GM12892 (cell line): ENCODE measurements at places on chromosomes 6 and 20.

DNA sequence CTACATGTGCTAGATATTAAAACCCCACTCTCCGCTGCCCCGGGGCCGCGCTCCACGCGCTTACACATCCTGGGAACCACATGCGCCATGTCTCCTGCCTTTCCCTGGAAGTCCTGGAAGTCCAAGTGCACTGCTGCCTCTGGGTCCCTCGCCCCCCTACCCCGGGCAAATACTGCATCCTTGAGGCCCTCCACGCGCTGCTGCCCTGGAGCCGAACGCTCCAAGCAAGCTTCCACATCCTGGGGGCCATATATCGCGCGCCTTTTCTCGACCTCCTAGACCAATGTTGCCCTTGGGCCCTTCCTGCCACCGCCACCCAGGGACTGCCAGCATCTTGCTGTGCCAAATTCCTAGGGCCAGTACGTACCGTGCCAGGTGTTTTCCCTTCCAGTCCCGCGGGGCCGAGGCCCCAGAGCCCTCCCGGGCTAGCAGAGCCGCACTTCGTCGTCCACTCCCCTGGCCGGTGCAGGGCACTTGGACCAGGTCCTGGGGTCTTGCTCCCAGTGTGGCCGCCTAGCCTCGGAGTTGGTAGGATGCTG is 779 bp upstream of the KCNG1 start:
- no peak for DNase-seq

DNA sequence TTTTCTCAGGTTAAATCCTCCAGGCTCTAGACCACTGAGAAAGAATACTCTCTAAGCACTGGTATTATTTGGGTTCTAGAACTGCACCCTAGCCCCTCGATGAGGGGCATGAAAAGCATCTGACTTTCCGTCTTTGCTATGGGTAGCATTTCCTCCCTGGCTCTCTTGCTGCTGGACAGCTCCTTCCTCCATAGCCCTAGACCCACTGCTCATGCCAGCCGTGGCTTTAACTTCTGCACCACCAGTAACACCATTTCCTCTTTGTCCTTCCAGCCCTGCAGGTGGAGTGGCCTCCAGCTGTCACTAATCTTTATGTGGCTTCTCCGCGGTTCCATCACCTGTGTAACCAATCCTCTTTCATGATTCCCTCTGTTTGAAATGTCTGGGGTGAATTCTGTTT is 194.9 kb downstream of the SCP2D1 start:
- no peak for DNase-seq

DNA sequence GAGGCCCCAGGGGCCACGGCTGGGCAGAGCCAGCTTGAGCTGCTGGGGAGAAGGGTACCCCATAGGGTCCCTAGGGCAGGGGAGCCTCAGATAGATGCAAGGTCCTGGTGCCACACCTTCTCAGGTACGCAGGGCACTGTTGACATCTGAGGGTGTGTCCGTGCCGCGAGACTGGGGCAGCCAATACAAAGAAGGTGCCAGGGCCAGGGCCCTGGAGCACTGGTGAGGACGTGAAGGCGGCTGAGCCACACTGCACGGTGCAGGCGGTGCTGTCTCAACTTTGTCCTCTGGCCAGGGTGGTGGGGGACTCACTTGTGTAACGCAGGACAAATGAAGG is 649 bp upstream of the LRRC73 start:
- no peak for DNase-seq

DNA sequence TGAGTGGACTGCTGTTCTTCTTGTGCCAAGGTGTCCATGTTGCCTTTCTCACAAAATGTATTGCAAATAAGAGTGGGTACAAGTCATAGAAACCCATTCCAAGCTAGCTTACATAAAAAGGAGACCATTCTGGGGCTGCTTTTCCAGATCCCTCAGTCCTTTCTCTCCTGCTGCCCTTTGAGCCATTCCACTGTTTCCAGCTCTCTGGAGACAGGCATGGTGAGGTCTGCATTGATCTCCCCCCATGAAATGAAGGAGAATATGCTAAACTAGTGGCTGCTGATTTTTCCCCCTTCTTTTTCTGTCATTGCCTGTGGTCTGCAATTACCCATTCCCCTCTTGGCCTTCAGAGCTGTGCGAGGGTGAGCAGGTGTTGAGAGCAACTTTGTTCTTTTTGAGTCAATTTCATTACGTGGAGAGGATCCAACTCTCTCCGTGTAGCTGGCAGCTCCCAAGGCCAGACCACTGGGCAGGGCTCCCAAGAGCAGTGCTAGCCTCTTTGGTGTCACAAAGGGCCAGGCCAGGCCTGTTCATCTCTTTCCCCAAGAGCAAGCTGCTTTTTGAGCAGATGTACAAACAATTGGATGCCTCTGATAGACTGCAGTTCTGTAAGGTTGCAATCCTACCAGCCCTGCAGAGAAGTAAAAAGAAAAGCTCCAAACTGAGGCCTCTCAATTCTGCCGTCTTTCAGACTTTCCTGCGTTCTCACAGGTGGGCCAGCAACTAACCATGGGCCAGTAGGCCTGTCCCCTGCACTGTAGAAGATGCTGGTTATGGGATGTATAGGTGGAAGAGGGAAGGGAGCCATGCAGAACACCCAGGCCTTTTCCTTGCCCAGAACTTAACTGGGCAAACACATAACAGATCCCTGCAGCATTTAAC is 96.1 kb upstream of the ARMC2 start:
- no peak for DNase-seq

DNA sequence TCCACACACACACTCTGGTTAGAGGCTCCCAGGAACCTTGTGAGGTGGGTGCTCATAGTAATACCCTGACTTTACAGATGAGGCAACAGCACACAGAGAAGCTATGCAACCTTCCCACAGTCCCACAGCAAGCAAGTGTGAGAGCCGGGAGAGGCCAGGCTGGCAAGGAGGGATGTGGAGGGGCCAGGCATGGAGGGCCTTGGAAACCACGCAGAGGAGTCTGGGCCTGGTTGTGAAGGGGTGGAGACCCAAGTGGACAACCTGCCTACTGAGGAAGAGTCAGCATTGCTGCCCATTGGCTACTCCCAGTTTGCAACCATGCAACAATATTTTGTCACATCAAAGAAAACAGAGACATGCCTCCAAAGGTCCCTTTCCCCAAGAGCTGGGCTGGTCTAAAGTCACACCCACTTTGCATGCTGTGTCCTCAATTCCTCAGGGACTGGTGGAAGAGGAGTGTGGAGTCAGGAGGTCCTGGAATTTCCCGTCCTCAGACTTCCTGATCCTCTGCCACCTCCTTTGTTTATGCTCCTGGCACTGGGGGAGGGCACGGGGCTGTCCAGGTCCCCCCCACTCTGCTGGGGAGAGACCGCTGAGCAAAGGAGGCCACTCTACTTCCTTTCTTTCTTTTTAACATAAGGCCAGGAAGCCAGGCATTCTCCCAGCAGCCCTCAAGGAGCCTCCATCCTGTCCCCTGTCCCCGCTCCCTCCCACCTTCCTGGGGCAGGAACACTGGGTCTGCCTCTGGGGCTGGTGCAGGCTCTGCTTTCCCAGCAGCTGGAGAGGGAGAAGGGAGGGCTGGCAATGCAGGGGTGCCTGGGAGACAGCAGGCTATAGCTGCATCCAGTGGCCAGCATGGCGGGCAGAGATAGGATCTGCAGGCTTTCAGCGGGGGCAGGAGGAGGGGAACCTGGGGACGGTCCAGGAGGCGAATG is 68.3 kb downstream of the NOL4L start:
- no peak for DNase-seq

GRCh38 chr6:41970436-41970846 is 28.8 kb upstream of the CCND3 start:
- no peak for DNase-seq

DNA sequence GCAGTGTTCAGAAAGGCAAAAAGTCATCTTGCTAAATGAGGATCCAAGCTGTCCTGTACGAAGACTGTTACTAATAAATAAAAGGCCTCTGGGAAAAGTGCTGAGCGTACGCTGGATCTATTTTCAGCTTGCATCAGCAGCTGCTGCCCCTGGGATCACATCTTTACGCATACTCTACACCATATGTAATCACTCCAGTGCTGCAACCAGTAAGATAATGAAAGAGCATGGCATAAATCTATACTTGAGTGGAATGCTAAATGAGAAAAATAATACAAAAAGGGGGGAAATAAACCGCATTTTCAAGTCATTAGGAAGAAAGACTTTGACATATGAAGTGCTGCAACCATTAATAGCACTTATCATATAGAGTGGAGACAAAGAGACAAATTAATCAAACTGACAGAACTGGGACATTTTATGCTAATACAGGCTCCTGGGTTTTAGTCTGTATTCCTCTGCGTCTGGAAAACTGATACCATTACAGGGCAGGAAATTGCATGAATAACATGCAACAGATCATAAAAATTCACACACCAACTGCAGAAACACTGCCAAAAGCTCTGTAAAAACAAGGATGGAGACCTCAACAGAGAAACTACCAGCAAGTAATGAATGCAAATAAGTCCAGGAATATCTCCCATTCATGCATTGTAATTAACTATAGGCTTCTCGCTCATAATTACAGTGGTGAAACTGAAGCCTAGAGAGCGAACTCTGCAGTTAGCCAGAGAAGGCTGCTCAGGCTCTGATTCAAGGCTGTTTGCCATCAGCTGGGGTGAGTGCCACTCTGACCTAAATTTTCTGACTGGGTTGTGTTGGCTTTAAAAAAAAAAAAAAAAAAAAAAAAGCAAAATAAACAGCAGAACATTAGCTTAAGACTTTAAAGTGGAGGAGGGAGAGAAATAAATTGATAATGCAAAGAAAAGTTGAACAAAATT is 83.8 kb downstream of the GJA10 start:
- DNase-seq: no peak

DNA sequence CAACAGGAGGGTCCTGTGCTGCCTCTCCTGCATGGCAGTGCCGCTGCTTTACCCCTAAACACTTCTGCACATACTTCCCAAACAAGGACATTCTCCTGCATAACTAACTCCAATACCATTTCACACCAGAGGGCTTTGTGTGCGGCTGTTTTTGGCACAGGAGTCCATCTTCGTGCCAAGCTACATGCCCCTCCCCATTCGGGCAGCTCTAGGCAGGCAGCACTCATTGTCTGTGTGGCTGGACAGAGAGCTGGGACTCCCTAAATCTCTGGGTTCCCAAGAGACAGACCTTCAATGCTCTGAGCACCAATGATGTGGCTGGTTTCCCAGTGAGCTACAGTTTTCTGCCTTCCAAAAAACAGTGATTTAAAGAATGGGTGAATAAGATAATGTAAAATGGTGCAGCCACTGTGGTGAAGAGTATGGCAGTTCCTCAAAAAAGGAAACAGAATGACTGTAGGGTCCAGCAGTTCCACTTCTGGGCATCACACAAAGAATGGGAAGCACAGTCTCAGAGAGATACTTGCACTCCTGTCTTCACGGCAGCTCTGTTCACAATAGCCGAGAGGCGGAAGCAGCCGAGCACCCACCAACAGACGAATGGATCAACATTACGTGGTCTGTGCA is 80.3 kb upstream of the DUSP22 start:
- no peak for DNase-seq

DNA sequence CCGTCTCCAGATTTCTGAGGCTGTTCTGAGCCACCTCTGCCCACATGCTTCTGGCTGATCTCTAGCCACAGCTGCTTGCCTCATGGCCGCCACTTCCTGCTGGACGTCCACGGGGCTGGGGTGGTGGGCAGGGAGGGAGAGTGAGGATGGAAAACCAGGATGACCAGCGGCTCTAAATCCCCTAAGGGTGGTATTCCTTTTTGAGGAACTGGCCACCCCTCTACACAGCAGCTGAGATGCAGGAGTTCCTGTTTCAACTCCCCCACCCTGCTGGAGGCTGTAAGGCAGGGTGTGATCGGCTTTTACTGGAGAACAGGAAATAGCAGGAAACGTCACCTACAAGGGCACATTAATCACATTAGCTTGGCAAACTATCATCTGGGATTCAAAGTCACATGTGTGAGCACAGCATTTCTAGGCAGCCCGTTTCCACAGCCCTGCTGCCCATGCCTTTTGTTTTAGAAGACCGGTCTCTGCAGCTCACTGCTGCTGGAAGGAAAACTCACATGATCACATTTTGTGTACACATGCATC is 181.6 kb upstream of the ECI2 start:
- DNase-seq: no peak

- DNase-seq: no peak
Observed at GRCh38 chr6:98463038-98464000, 371.1 kb upstream of the POU3F2 start.

GRCh38 chr20:45852326-45852725 is 4.9 kb downstream of the ACOT8 start:
- DNase-seq: no peak

GRCh38 chr6:72288592-72288991 is 333.3 kb upstream of the KCNQ5 start:
- DNase-seq: no peak

DNA sequence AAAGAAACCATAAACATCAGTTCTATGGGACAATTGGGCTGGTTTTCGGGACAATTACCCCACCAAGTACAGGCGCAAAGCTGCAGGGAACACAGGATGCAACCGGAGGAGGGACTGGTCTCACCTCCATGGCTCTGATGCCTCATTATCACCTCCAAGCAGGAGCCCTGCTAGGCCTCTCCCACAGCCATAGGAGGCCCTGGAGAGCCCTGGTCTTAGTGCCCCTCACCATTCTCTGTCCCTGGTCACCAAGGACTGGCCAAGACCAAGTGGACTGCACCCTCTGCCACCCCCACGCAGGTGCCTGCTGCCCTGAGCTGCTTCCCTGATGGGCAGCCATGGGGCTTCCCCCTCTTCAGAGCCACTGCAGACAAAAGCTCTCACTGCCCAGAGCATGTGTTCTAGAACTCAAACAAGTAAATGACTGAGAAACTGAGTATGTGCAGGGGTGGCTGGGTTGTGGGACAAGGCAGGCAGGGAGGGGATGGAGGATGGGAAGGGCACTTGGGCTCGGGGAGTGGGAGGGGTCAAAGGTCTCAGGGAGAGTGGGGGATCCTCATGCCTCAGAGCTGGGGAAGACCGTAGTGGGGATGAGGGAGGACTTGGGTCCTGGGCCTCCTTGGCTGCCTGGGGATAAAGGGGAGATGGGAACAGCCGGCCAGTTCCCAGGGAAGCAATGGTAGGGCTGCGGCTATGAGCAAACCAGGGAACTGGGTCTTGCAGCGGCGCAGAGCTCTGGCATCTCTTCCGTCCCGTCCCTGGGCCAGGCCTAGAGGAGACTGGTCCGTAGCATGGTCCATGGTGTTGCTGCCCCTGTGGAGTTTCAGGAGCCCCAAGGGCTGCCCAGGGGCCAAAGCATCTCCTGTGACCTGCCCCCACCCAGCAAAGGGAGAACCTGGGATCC is 435.1 kb downstream of the PREX1 start:
- DNase-seq: no peak

DNA sequence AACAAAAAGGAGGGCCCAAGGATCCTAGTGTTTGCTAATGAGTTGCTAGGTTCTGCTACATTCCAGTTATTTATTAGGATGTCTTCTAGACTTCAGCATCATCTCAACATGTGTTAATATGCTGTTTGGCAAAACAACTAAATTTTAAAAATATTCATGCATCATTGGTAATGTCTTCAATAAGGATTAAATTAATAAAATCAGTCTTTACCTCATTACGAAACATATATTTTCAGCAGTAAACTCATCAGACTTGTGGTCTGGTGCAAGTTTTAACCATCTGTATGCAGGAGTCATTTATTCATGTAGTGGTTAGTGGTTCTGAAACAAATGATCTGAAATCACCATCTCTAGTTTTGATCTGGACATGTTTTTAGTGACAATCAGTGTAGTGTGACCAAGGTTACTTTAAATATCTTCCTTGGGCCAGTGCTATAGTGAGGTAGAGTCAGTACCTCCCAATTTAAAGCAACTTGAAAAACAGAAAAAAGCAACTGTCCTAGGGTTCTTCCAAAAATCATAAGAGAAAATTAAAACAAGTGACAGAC is 85.0 kb upstream of the KCNK16 start:
- DNase-seq: no peak
